ENCODE measurements at places on chromosomes 7 and 10.

GRCh38 chr7:37201003-37201875, 247.4 kb downstream of the ELMO1 start:
- peak; percentile 83 for DNase-seq

GRCh38 chr7:128671992-128672391, at the start of gene GARIN1A:
Gene GARIN1A (plus strand): TSS chr7:128672292. CDS start chr7:128672398, 106 bp downstream.
- DNase-seq: no peak

GRCh38 chr7:43700646-43701499, 28.4 kb downstream of the COA1 start:
- DNase-seq: no peak

- no peak for DNase-seq
Observed at GRCh38 chr10:93363891-93364648, 118.1 kb downstream of the MYOF start.

- no peak for DNase-seq
Observed at GRCh38 chr7:109984729-109985128, 1106.2 kb upstream of the LRRN3 start.

DNA sequence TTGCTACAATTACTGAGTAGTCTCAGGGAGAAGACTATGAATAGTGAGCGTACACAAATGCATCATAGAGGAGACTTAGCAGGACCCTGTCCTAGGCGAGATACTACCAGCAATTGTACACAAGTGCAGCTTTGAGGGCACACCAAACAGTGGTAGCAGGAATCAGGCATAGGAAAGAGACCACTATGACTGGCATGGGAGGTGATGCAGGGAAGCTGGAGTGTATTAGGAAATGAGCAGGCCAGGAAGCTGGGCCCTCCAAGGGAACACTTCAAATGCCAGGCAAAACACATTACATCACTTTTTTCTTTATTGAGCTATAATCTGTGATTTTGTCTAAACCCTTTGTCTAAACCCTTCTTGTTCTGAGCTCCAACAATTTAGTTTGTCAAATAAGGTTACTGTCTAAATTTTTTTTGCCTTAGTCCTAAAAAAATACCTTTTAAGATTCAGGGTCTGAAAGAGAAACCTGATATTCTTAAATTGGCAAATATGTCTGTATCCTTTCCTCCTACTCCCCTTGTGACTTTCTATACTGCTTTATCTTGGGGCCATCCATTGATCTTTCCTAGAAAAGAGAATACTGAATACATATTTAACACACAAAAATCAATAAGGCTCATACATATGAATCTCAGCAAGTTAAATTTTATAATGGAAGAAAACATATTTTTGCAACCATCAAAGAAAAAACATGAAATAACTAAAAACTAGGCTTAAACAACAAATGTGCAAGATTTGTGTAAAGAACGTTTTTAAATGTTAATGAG, 193.8 kb upstream of the PHYHIPL start:
- no peak for DNase-seq
